Dermis microvascular lymphatic vessel endothelial cell (primary cell): ENCODE measurements at places on chromosomes 13 and 19. TPM values are rescaled to one million over a fixed set of nuclear protein-coding genes. Genes with fewer than 3 reads are reported as not detected.

RABAC1 gene
- total RNA-seq = 104 and 137 TPM in 2 replicates

PRKD2 gene
- total RNA-seq = 32.6 and 55.4 TPM in 2 replicates

TBXA2R gene
- total RNA-seq = 1.9 and 2.1 TPM in 2 replicates

CCL25 gene
- total RNA-seq = not detected in 2 replicates

METTL21C gene
- not detected in 2 replicates for total RNA-seq

KLK14 gene
- not detected in 2 replicates for total RNA-seq

KIR2DL3 gene
- not detected in 2 replicates for total RNA-seq

XPO4 gene
- total RNA-seq = 21.3 and 22.0 TPM in 2 replicates

KLF12 gene
- total RNA-seq = 3.0 TPM in 2 replicates

NLRP4 gene
- not detected in 2 replicates for total RNA-seq

RXFP2 gene
- not detected in 2 replicates for total RNA-seq

CNFN gene
- total RNA-seq = 0.13 TPM in 1 of 2 replicates, not detected in the other

CGB3 gene
- total RNA-seq = not detected in 2 replicates

ZNF540 gene
- total RNA-seq = 0.13 and 0.51 TPM in 2 replicates

TNNT1 gene
- total RNA-seq = 0.51 and 1.7 TPM in 2 replicates

SLC7A10 gene
- total RNA-seq = not detected in 2 replicates

ZNF844 gene
- 2.2 and 3.0 TPM in 2 replicates for total RNA-seq

HIPK4 gene
- under 0.01 TPM in 2 replicates for total RNA-seq

ADAT3 gene
- 1.7 and 3.8 TPM in 2 replicates for total RNA-seq
